ENCODE measurements at places on chromosomes 1 and 21.

DNA sequence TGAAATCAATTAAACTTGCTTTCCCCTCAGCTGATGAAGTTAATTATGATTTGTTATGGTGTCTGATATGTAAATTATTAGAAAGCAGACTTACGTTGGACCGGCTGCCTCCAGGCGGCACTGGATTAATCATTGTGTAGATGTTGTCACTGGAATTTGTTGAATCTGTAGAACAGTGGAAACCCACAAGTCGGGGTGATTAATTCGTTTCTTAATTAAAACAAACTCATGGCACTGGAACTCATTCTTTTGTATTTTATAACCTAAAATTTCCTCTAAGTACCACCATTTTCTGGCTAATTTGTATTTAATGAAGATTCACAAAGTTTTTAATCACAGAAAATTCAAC, 39.0 kb downstream of the MRPL37 start:
- no peak for DNase-seq

DNA sequence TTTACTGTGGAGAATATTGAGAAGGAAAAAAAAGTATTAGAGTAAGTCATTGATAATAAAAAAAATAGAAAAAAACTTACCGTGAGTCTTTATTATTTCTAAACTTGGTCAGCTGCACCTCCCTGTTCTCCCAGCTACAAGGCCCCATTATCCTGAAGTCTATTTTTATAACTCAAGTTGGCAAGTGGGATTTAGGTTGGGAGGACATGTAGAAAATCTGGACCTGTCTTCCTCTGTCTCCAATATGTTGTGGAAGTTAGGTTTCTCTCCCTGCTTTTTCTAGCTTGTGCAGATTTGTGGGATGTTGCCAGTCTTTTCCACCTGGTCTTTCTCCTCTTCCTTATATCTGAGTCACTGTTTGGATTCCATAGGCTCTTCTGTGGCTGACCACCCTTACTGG, 361.4 kb downstream of the HLX start:
- no peak for DNase-seq

- no peak for DNase-seq
These were observed 777 bp downstream of the AZIN2 start for GRCh38 chr1:33081554-33082305.

- DNase-seq: no peak
These were observed at the start of gene FAM3B for GRCh38 chr21:41316200-41317062. Gene FAM3B, plus strand, starts transcription at chr21:41316801. Its CDS starts 79 bp downstream, at chr21:41316880.

DNA sequence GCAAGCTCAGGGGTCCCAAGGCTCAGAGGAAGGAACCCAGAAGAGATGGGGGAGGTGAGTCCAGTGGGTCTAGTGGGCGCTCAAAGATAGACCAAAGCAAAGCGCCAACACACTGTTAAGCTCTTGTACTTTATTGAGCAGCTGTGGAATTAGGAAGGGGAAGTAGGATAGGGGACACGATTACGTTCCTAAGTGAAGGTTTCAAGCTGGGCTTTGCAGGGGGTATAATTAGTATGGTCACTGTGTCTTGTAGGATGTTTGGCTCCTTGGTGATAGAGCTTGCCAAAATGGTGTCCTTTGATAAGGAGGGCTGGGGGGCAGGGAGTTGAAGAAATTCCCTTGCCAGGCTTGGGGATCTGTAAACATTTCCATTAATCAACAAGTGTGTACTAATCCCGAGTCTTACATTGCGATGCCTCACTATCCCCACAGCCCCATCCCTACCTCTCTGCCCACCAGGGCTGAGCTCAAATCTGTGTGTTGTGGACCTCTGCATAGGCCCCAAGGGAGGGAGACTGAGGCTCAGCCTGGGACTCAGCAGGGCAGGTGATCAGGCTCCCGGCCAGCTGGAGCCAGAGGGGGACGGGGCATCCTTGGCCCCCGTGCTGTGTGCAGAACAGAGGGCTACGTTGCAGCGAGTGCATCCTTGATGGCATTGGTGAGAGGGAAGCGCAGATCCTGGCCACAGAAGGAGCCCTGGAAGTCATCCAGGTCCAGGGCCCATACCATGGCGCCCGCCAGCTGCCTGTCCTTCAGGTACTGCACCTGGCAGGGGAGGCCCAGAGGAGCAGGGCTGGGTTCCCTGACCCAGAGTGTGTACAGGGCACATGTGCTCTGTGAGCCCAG, 3.4 kb upstream of the MYBPH start:
- DNase-seq: no peak

GRCh38 chr1:152924191-152924590, 15.8 kb downstream of the IVL start:
- no peak for DNase-seq

DNA sequence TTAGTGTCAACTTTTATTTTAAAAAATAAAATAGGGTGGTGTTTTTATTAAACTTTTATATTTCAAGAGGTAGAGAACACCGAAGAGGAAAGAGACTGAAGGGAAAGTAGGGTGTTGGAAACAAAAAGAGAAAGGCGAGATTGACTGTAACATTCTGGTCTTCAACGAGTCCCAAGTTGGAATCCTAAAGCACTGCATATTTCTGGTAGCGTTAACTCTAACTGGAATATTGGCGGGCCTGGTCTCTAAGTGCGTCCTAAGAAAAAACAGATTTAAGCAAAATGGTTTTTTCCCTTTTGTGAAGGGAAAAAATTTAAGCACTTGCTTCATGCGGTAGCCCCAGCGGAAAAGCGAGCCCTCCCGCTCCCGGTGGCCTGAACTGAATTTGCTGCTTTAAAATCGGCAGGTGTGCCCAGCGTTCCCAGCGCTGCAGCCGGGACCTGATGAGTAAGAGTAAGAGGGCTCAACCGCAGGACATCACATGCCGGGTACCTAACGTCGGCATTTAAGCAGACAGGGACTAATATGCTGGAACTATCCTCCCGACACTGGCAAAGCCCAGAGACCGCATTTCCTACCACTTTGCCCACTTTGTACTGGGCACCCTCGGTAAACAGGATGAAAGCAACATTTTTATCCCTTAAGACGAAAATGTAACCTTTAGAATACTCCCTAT, 30.5 kb upstream of the NFIA start:
- DNase-seq: no peak

- DNase-seq: no peak
These were observed 2.7 kb downstream of the FAM3B start for GRCh38 chr21:41319273-41319672.

Measured in RKO (cell line).